ENCODE measurements at places on chromosomes 6 and 20.

DNA sequence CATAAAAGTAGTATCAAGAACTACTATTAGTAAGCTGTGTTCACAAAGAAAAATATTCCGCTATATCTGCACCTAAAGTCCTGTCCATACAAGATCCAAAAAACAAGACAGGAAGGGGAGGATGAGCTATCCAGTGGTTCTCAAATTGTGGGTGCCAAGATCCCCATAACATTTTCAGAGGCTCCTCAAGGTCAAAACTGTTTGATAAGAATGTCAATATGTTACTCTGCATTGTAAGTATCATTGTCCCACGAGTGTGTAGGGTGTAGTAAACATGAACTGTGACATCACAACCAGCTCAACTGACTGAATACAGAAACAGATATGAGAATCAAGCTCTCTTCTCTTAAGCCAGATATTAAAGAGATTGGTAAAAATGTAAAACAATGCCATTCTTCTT lies 81.9 kb upstream of the HIVEP1 start:
- no peak for DNase-seq

GRCh38 chr6:44024574-44025219 lies 102.6 kb downstream of the MRPL14 start:
- DNase-seq, result no peak

- no peak for DNase-seq
Measured at GRCh38 chr20:21862259-21862946, 156.9 kb downstream of the PAX1 start.

DNA sequence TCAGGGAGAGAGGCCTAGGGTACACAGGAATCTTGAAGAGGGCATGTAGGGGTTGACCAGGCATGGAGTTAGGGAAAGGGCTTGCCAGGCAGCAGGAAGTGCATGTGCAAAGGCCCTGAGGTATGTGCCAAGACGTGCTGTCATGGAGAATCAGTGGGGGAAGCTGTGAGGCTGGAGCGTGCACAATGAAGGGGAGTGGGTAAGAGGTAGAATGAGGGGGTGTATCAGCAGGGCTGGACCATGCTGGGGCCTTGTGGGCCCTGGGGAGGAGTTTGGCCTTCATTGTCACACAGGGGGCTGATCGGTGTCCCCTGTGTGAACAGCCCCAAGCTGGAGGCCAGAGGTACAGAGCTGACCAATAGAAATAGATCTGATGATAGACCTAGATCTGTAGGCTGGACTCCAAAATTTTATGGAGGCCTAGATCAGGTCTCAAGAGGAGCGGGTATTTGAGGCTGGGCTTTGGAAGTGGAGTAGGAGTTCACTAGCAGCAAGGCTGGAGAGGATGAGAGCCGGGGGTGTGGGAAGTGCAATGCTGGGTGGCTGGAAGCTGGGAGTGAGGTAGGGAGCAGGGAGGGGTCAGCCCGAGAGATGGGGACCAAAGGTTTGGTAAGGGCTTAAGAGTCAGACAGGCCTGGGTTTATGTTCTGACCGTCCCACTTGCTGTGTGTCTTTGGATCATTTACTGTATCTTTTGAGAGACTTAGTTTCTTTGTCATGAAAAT lies 3.0 kb downstream of the SRC start:
- no peak for DNase-seq

DNA sequence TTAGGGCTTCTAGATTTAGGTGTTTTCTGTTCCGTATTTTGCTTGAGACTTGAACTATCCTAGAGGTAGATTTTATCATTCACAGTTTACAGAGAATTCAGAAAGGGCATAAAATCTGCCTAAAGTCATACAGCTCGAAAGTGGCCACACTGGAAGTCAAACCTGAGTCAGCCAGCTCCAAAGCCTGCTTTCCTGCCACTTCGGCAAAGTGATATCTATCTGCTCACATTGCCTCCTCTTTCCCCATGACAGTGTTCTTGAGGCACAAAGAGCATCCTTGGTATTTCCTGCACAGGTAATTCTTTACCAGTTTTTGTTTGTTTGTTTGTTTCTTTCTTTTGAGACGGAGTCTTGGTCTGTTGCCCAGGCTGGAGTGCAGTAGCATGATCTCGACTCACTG lies 19.4 kb upstream of the SCUBE3 start:
- DNase-seq, result no peak

- no peak for DNase-seq
Measured at GRCh38 chr6:138776659-138777058, 3.1 kb downstream of the CCDC28A start.

DNA sequence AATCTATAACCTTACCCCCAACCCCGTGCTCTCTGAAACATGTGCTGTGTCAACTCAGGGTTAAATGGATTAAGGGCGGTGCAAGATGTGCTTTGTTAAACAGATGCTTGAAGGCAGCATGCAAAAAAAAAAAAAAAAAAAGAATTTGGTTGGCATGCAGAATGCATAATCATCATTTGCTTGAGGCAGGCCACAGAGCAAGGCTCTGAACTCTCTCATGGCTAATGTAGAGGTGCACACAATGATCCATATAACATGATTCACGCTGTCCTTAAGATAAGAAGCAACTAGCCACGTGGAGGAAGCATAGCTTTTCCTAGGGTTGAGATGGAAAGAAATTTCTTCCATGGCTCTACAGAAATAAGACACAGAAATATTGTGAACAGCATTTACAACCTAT lies 27.6 kb upstream of the RPN2 start:
- DNase-seq, result no peak

GRCh38 chr6:77292564-77293546 lies 170.4 kb downstream of the HTR1B start:
- DNase-seq, result no peak

DNA sequence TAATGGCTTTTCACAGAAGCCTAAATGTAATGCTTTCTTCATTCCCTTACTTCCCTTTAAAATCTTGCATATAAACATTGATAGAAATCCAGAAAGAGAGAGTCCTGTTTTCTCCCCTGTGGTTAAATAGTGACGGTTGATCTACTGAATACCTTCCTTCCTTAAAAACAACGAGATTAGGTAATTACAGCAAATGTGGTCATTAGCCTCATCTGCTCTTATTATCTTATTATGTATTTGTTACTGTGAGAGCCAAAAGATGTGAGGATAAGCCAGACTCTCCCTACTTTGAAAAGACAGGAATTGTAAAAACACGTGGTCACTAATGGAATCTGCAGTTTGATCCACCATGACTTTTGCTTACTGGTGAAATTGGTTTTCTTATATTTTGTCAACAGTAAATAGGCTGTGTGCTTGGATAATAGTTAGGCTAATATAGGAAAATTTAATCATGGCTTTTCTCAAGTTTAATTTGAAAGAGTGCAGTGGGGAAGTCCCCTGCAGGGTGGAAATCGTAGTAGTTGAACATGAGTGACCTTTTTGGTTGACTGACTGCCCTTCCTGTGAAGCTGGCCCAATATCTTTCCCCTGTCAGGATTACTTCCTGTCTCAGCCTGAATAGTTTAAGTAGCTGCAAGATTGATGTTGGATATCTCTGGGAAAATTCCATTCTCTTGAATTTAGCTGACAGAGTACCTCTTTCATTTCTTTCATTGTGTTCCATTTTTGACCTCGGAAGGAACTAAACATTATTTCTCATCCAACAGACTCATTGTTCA lies 62.8 kb downstream of the JARID2 start:
- DNase-seq, result no peak

- no peak for DNase-seq
Measured at GRCh38 chr6:126035764-126036163, 49.4 kb downstream of the TRMT11 start.
